ENCODE measurements at places on chromosomes 12 and 14. TPM values are rescaled to one million over a fixed set of nuclear protein-coding genes. Genes with fewer than 3 reads are reported as not detected.
A peak's percentile ranks its signal among the peaks of the same experiment; 100 is the strongest.

DNA sequence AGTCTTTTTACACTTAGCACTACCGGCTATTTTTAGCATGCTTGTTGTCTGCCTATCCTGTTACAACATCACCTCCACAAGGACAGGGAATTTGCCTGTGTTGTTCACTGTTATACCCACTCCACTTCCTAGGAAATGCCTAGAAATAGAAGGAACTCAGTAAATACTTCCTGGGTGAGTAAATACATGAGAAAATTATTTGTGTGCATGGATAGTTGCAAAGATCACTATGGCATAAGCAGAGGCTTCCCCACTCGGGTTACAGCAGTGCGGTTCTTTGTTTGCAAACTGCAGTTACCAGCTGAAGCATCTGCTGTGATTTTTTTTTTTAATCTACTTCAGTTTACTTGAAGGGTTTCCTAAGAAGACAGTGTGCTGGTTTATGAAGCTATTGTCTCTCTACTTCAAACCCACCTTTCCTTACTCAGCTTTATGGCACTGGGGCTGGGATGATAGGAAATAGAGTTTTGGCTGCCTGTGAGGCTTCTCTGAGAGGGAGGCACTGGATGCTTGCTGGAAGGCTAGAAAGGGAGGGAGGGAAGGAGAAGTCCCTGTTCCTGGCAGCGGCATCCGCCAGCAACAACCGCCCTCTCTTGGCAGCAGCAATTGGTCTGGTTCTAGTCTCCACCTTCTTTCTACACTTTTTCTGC is 29.0 kb downstream of the PDE6H start:
- peak overlapping the region; percentile 48 for H3K4me3 ChIP-seq
- no peaks in the 10 kb centered on the region for H3K27me3 ChIP-seq
- no peaks in the 10 kb centered on the region for H3K4me1 ChIP-seq
- H3K36me3 ChIP-seq, result no peaks in the 10 kb centered on the region
- DNase-seq, result peak; percentile 37

DNA sequence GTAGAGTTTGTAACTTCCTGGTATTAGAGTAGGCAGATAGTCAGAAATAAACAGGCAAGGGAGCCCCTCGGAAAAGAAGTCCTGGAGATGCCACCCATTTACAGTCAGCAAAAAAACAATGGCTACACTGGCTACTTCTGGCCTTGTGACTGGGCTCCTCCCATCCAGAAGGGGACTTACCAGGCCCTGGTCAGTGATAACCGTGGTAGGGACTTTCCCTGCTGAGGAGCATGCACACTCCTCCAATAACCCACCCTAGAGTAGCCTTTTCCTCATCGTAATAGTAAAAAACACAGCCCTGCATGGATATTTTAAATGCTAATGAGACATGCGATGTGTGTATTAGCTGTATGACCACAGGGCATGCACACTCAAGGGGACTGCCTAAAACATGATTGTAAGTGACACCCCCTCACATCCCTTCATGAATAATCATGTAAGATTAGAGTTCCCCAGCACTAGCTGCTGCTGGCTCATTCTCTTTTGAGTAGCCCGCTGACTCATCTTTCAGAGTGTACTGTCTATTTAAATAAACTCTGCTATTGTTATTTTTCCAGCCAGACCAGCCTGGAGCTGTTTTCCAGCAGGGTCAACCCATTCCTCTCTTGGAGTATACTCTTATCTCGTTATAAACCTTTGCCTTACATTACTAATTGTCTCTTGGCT is 413.8 kb upstream of the TMTC1 start:
- no peak overlapping the region for H3K4me3 ChIP-seq
- no peaks in the 10 kb centered on the region for H3K4me1 ChIP-seq
- H3K27me3 ChIP-seq, result peaks cover 10% of the 10 kb centered on the region
- no peaks in the 10 kb centered on the region for H3K36me3 ChIP-seq
- H3K27ac ChIP-seq, result no peak overlapping the region

- no peak for DNase-seq
- H3K27ac ChIP-seq, result no peak overlapping the region
- no peak overlapping the region for H3K4me3 ChIP-seq
- H3K27me3 ChIP-seq, result no peaks in the 10 kb centered on the region
- no peaks in the 10 kb centered on the region for H3K4me1 ChIP-seq
These were observed 144.6 kb downstream of the PRIMA1 start for GRCh38 chr14:93643676-93644075.

- no peaks in the 10 kb centered on the region for H3K4me1 ChIP-seq
- no peaks in the 10 kb centered on the region for H3K36me3 ChIP-seq
- no peak overlapping the region for H3K4me3 ChIP-seq
- H3K27me3 ChIP-seq, result no peaks in the 10 kb centered on the region
- peak; percentile 81 for DNase-seq
These were observed 3.6 kb downstream of the ISCU start for GRCh38 chr12:108565976-108566375.

- H3K4me1 ChIP-seq, result peaks cover 4% of the 10 kb centered on the region
- no peaks in the 10 kb centered on the region for H3K27me3 ChIP-seq
- H3K27ac ChIP-seq, result peak overlapping the region; percentile 22
- DNase-seq, result no peak
- H3K36me3 ChIP-seq, result no peaks in the 10 kb centered on the region
These were observed 58.0 kb downstream of the ATF7 start for GRCh38 chr12:53567961-53568808.

DNA sequence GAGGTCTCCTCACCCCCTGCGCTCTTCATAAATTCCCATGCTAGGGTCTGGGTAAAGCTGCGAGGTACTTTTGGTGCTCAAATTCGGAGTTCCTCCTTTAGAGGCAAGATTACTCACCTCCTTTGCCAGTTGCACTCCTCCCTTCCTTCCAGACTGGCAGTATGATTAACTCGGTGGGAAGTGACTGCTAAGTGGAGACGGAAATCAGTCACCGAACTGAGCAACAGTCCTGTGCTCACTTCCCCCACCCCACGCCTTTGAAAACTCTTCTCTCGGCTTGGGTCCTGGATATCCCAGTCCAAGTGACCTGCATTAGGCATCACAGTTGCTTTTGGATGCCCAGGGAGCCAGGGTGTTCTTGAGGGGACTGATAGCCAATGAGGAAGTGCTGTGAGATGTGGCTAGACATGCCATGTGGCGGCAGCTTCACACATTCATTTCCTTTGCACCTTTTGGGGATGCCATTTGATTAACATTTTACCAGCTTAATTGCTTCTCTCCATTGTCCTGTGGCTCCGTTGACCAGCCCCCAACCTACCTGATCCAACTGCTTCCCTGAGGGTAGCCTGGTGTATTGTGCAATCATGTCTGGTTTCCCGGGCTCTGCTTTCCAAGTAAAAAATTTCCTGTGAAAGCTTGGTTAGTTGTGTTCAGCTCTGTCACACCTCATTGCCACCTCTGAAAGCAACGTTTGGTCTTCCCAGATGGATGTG is 840 bp downstream of the PNP start:
- H3K27ac ChIP-seq, result peak overlapping the region; percentile 94
- H3K4me1 ChIP-seq, result no peaks in the 10 kb centered on the region
- DNase-seq, result no peak
- H3K4me3 ChIP-seq, result peak overlapping the region; percentile 76
- H3K36me3 ChIP-seq, result no peaks in the 10 kb centered on the region
- H3K27me3 ChIP-seq, result no peaks in the 10 kb centered on the region

DNA sequence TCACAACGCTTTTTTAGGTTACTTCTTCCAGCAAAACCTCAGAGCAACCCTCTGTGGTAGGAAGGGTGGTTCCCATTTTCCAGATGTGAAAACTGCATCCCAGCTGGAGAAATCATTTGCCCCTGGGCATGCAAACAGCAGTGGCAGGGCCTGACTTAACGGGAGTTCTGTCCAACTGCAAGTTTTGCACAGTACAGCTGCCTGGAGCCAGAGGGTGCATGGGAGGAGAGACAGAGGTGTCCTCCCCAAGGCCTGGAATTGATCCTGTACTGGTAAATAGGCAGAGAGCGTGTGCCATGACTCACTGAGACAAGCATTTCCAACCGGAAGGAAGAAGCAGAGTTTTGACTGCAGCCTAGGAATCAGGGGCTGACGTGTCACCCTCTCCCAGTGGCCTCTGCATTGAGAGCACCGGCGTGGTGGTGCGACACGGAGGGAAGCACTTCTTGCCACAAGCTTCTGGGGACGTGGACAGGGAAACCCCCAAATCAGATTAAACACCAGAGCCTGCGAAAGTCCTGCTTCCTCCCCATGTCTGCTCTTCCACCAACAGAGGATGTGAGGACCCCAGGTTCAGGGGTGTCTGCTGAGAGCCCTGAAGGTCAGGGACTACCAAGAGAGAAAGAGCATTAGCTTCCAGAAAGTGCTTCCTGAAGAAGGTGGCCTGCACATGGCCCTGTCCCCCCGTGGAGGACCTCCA is 19.0 kb upstream of the SERPINA4 start:
- no peaks in the 10 kb centered on the region for H3K4me1 ChIP-seq
- no peak for DNase-seq
- H3K4me3 ChIP-seq, result no peak overlapping the region

GRCh38 chr12:2302711-2303580 is 250.2 kb downstream of the CACNA1C start:
- no peak overlapping the region for H3K4me3 ChIP-seq
- peak overlapping the region; percentile 80 for H3K27ac ChIP-seq
- H3K4me1 ChIP-seq, result peaks cover 3% of the 10 kb centered on the region
- DNase-seq, result no peak
- no peaks in the 10 kb centered on the region for H3K27me3 ChIP-seq
- H3K36me3 ChIP-seq, result no peaks in the 10 kb centered on the region

DNA sequence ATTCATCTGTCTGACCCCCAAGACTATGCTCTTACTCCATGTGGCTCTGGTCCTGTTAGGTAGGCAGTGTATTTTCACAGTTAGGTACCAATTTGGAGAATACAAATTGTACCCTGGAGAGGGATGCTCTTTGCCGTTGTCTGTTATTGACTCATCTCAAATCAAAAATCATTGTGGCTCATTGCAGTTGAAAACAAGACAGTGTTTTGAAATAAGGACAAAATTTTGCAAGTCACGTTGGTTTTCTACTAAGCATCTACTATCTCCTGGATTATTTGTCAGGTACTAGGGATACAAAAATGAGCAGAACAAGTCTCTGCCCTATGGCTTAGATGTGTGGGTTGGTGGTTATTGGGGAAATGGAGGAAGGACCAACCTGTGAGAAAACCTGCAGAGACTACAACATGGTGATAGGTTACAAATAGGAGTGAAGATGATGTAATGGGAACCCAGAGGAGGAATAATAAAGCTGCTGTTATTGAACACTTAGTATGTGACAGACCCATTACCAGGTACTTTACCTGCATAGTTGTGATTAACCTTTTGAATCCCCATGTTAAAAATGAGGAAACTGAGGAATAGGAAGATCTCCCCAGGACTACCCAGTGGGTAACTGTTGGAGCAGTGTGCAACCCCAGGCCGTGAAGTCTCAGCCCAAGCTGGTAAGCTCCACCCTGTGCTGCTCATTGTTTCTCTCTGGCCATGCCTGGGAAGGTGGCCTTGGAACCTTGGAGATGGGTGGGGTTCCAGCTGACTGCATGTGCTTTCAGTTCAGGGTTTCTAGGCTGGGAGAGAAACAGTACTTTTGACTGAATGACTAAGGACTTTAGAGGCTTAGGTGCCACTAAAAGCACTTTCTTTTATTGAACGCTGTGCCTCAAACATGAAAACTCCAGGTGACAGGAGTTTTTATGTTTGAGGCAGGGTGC is 72.9 kb upstream of the SRSF5 start:
- H3K4me1 ChIP-seq, result peaks cover 34% of the 10 kb centered on the region
- no peak overlapping the region for H3K4me3 ChIP-seq
- no peaks in the 10 kb centered on the region for H3K27me3 ChIP-seq

GRCh38 chr12:32089586-32089985 is 17.1 kb upstream of the BICD1 start:
- no peaks in the 10 kb centered on the region for H3K4me1 ChIP-seq
- H3K36me3 ChIP-seq, result no peaks in the 10 kb centered on the region
- peak overlapping the region; percentile 70 for H3K27ac ChIP-seq
- no peak for DNase-seq
- no peaks in the 10 kb centered on the region for H3K27me3 ChIP-seq

- DNase-seq, result peak; percentile 65
- peaks cover 37% of the 10 kb centered on the region for H3K4me1 ChIP-seq
- no peaks in the 10 kb centered on the region for H3K36me3 ChIP-seq
- H3K27ac ChIP-seq, result peak overlapping the region; percentile 100
- peak overlapping the region; percentile 100 for H3K4me3 ChIP-seq
- H3K27me3 ChIP-seq, result no peaks in the 10 kb centered on the region
These were observed 1.6 kb downstream of the CTDSP2 start for GRCh38 chr12:57844709-57845477.

GRCh38 chr12:112992541-112993398 is 14.5 kb downstream of the OAS2 start:
- H3K27me3 ChIP-seq, result no peaks in the 10 kb centered on the region
- H3K4me1 ChIP-seq, result no peaks in the 10 kb centered on the region
- no peak overlapping the region for H3K27ac ChIP-seq
- H3K4me3 ChIP-seq, result no peak overlapping the region
- H3K36me3 ChIP-seq, result no peaks in the 10 kb centered on the region

- H3K4me3 ChIP-seq, result no peak overlapping the region
- no peak overlapping the region for H3K27ac ChIP-seq
- H3K4me1 ChIP-seq, result no peaks in the 10 kb centered on the region
- no peak for DNase-seq
These were observed 55.2 kb downstream of the PDE3A start for GRCh38 chr12:20423557-20423956.

GRCh38 chr12:107360482-107360881 is 267.1 kb upstream of the CRY1 start:
- no peaks in the 10 kb centered on the region for H3K36me3 ChIP-seq
- H3K27me3 ChIP-seq, result no peaks in the 10 kb centered on the region
- no peak overlapping the region for H3K4me3 ChIP-seq
- H3K27ac ChIP-seq, result no peak overlapping the region
- no peak for DNase-seq

- no peaks in the 10 kb centered on the region for H3K4me1 ChIP-seq
- H3K27me3 ChIP-seq, result peaks cover 55% of the 10 kb centered on the region
- H3K4me3 ChIP-seq, result no peak overlapping the region
- no peaks in the 10 kb centered on the region for H3K36me3 ChIP-seq
- no peak for DNase-seq
These were observed 75.9 kb upstream of the FBRSL1 start for GRCh38 chr12:132413931-132414588.

Gene CTSG
- 25.3 TPM for total RNA-seq

Gene PTCSC3
- total RNA-seq, result not detected

Gene KRT74
- not detected for total RNA-seq

Gene PDE3A
- 9.4 TPM for total RNA-seq

Gene GPR135
- 5.9 TPM for total RNA-seq

Gene MSI1
- total RNA-seq, result 0.59 TPM

Gene CLEC4D
- total RNA-seq, result 0.48 TPM

Measured in breast epithelium (tissue), 4 donors.